Activated effector memory CD4-positive, alpha-beta T cell treated with Interleukin-2 at 50 U/mL for 16 hours (primary cell): ENCODE measurements at places on chromosomes 11 and 22.

GRCh38 chr11:79503028-79503427, 62.2 kb upstream of the TENM4 start:
- DNase-seq: no peak

DNA sequence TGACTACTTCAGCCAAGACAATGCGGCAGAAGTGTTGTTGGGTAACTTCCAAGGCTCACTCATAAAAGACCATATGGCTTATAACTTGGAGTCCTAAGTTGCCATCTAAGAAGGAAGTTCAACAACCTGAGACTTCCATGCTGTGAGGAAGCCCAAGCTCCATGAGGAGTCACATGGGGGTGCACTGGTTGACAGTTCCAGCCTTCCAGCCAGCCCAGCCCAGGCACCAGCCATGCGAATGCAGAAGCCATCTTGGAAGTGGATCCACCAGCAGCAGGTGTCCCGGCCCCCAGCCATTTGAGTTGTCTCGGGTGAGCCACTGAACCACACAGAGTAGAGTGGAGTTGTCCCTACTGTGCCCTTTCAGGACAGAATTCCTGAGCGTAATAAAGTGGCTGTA, 32.8 kb upstream of the WNT7B start:
- DNase-seq: no peak

- no peak for DNase-seq
Measured at GRCh38 chr11:95585069-95585751, 204.4 kb downstream of the FAM76B start.

DNA sequence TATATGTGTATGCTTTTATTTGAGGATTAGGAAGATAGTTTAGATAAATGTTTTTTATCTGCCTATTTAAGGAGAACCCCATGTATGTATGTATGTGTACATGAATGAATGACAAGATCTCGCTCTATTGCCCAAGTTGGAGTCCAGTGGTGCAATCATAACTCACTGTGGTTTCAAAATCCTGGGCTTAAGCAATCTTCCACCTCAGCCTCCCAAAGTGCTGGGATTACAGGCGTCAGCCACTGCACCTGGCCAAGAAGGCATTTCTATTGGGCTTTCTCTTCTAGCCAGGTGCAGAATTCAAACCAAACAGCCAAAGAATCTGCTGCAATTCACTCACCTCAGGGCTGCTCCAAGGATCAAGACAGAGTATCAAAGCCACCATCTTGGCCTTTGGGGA, 25.5 kb upstream of the DGKZ start:
- DNase-seq: no peak

DNA sequence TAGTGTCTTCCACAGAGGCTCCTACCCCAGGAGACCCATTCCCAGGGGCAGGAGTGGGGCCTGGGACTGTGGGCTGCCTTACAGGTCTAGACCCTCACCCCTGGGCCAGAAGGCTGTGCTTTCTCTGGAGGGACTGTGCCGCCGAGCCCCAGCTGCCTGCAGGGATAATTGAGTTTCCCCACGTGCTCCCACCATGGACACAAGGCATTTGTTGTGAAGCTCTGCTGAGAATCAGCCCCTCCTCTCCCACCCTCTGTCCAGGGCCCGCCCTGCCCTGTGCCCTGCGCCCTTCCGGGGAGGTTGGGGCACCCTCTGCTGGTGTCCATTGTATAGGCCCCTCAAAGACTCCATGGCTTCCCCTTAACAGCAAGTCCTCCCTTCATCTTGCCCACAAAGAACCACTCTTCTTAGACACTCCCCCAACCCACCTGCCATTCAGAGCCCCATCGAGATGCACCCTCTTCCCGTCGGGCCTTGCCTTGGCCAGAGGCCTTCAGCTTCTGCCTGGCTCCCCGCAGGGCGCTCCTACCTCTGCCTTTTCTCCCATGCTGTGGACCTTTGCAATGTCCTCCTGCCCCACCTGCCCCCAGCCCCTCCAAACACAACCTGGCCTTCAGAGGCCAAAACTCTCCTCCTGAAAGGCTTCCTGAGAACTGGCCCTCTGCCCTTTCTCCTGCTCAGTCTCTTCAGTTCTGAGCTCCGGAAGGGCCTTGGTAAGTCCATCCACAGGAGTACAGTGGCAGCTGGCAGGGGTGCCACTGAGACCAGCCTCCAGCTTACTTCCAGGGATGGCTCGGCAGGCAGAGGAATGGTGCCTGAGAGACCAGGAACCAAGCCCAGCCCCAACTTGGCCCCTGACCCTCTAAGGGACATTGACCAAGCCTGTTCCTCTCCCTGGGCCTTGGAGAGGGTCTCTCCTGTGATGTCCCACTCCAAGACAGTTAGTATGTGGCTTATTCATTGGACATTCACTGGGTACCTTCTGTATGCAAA, 22.4 kb downstream of the DUSP8 start:
- no peak for DNase-seq

GRCh38 chr22:22201185-22201929, 43.2 kb upstream of the VPREB1 start:
- peak; percentile 40 for DNase-seq
